Urinary bladder (tissue), 4 donors: ENCODE measurements at places on chromosomes 11 and 22. TPM values are rescaled to one million over a fixed set of nuclear protein-coding genes. Genes with fewer than 3 reads are reported as not detected.

MYO7A gene
- 4.2 TPM for polyA plus RNA-seq

MIOX gene
- polyA plus RNA-seq: not detected

BLID gene
- not detected for polyA plus RNA-seq

TMX2 gene
- polyA plus RNA-seq: 68.9 TPM

MUC2 gene
- polyA plus RNA-seq: 0.01 TPM

OR51B2 gene
- polyA plus RNA-seq: not detected

MIAT gene
- polyA plus RNA-seq: 0.29 TPM

KCNA4 gene
- polyA plus RNA-seq: 0.03 TPM

KCTD14 gene
- 1.4 TPM for polyA plus RNA-seq

REXO2 gene
- 107 TPM for polyA plus RNA-seq

MUC15 gene
- 0.66 TPM for polyA plus RNA-seq

RIC8A gene
- 90.8 TPM for polyA plus RNA-seq

CCDC81 gene
- 1.2 TPM for polyA plus RNA-seq

ADORA2A gene
- polyA plus RNA-seq: 2.6 TPM

PLAAT4 gene
- 37.4 TPM for polyA plus RNA-seq

MMP8 gene
- polyA plus RNA-seq: 0.37 TPM

LRRC32 gene
- 65.6 TPM for polyA plus RNA-seq

CAT gene
- polyA plus RNA-seq: 97.0 TPM

TTC12 gene
- polyA plus RNA-seq: 12.0 TPM

CRYBB2 gene
- 0.13 TPM for polyA plus RNA-seq

SCYL1 gene
- polyA plus RNA-seq: 82.0 TPM

SPDYC gene
- not detected for polyA plus RNA-seq

GNAZ gene
- polyA plus RNA-seq: 12.2 TPM

APOA4 gene
- 0.06 TPM for polyA plus RNA-seq

EIF3M gene
- 258 TPM for polyA plus RNA-seq

H19 gene
- polyA plus RNA-seq: 1,221 TPM

NXPE2 gene
- polyA plus RNA-seq: 0.09 TPM

DENND6B gene
- polyA plus RNA-seq: 4.6 TPM

CLTCL1 gene
- 6.0 TPM for polyA plus RNA-seq

PKP3 gene
- 8.4 TPM for polyA plus RNA-seq

CATSPER1 gene
- 0.35 TPM for polyA plus RNA-seq

KRTAP5-7 gene
- 0.15 TPM for polyA plus RNA-seq

IGLL1 gene
- not detected for polyA plus RNA-seq

SLC1A2 gene
- 0.44 TPM for polyA plus RNA-seq

PRR5 gene
- 28.1 TPM for polyA plus RNA-seq

DNAJC24 gene
- 11.7 TPM for polyA plus RNA-seq

ZP1 gene
- 0.35 TPM for polyA plus RNA-seq

CSF2RB gene
- 4.1 TPM for polyA plus RNA-seq

C22orf15 gene
- polyA plus RNA-seq: 0.82 TPM

MADD gene
- polyA plus RNA-seq: 32.9 TPM

PITPNB gene
- 82.8 TPM for polyA plus RNA-seq

ACTN3 gene
- polyA plus RNA-seq: 0.18 TPM

SAA4 gene
- polyA plus RNA-seq: 0.54 TPM

SCN2B gene
- polyA plus RNA-seq: 0.79 TPM

ANO3 gene
- 0.14 TPM for polyA plus RNA-seq

UBE2L6 gene
- polyA plus RNA-seq: 76.8 TPM

TEAD1 gene
- polyA plus RNA-seq: 80.7 TPM

TMEM86A gene
- polyA plus RNA-seq: 4.5 TPM

TCN1 gene
- 0.13 TPM for polyA plus RNA-seq

RAB39A gene
- 0.27 TPM for polyA plus RNA-seq

LRRC4C gene
- polyA plus RNA-seq: 3.0 TPM

OLFML1 gene
- 15.7 TPM for polyA plus RNA-seq

SLC17A6 gene
- polyA plus RNA-seq: not detected

GLB1L2 gene
- polyA plus RNA-seq: 8.1 TPM

OR10D3 gene
- not detected for polyA plus RNA-seq

MS4A4E gene
- 0.84 TPM for polyA plus RNA-seq

CNTF gene
- polyA plus RNA-seq: 0.41 TPM
